ENCODE measurements at places on chromosomes 6 and 20.

GRCh38 chr6:40529040-40529439, 58.1 kb downstream of the LRFN2 start:
- no peak for DNase-seq

GRCh38 chr20:63255931-63256704, 1.9 kb upstream of the NKAIN4 start:
- no peak for DNase-seq

DNA sequence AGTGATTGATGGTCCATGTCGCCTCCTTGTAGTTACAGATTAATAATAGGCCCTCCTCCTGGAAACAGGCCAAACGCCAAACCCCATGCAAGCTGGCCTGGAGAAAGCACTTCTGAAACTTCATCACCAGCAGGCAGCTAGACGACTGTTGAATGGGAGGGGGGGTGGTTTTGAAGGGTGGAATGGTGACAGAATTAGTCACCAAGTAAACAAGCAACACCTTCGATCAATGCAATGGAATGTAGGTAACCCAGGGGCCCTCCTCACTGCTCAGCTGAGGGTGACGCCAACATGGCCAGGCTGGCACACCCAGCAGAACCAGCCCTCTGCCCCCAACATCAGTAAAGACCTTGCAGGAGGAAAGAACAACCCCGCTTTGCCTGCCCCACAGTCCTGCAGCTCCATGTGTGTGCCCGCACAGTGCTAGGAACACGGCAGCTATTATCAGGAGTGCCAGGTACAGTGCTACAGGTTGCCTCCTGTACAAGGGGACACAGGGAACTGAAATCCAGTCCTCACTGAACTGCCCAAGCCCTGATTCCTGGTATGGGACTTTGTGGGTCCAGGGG, 2.7 kb downstream of the BCAS1 start:
- DNase-seq: no peak

GRCh38 chr6:90347411-90347851, 50.8 kb upstream of the BACH2 start:
- DNase-seq: no peak

DNA sequence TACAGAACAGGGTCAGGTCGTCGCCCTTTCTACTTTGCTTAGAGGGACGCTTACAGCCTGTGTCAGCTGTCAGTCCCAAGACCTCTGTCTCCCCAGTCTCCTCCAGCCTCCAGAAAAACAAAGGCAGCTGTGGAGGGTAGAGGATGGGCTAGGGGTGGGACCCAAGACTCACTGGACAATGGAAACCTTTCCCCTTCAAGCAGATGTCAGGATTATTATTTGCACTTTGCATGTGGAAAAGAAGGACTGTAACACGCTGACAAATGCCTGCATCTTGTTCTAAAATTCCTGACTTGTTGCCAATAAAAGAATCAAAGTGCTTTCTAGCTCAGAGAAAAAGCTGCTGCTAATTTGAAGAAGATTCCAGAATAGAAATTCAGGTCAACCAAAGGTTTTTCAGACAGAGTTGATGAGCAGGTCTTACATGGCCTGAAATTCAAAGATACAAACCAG, 58.7 kb downstream of the SNX5 start:
- DNase-seq: no peak

DNA sequence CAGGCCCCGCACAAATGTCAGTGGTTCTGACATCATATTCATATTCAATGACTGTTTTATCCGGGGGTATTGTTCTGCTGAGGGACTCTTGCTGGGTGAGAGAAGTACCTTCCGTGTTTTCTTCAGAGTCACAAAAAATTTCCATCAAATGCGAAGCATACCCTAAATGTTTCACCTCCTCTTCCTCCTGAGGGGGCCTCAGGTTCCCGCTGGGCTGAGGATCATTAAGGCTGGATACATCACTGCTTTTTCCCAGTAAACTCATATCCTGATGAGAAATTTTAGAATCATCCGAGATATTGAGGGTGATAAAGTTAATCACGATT, 42.8 kb downstream of the IL20RA start:
- no peak for DNase-seq

DNA sequence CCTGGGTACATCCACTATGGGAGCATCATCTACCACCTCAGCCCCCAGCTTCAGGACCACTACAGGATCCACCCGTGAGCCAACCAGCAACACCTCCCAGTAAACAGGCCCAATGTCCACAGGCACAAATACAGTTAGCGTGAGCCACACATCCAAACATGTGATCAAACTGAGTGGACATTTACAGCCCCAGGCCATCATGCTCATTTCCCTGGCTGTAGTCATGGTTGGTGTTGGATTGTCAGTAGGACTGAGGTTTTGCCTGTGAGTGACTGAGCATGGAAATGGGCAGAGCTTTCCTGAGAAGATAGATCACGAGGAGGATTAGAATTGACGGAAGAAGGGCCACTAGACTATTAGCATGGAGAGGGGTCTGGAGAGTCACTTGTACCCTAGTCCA, 10.7 kb upstream of the MUC21 start:
- DNase-seq: no peak

- no peak for DNase-seq
These were observed 453.3 kb downstream of the KIF16B start for GRCh38 chr20:16119909-16120308.

DNA sequence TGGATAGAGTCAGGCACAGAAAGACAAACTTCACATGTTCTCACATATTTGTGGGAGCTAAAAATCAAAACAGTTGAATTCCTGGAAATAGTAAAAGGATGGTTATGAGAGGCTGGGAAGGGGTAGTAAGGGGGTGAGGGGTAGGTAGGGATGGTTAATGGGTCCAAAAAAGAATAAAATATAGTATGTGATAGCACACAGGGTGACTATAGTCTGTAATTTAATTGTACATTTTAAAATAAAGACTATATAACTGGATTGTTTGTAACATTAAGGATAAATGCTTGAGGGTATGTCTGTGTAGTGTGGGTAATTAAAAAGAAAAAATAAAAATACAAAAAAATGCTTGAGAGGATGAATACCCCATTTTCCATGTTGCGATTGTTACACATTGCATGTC, 9.9 kb downstream of the SRSF6 start:
- no peak for DNase-seq

GRCh38 chr6:95318137-95318536, 259.2 kb upstream of the MANEA start:
- no peak for DNase-seq

DNA sequence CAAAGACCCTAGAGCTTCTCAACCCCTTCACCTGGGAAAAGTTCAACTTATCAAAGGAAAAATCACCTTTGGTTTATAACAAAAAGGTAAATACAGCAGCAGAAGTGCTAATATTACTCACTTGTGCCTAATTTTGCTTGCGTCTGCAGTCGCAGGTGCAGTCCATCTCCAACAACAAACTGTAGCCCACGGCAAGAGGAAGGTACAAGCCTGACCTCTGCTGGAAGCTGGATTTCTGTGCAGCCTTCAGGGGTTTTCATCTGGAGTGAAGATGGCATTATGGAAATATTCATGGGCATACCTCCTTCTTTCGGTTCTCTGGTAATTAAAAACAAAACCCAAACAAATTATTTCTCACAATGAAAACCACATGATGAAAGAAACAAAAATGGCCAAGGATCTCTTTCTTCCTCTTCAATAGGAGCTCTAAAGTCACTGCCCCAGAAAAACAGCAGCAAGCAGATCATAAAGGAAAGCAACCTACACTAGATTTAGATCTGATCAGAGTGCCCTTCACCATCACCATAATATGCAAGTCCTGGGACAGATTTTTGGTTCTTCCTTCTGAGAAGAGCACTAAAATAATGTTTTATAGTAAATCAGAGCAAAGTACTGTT, 7.8 kb downstream of the UBE3D start:
- DNase-seq: no peak
